NCI-H748 treated with DMSO at 0.1 percent for 48 hours (cell line): ENCODE measurements at places on chromosomes 7 and 10.

DNA sequence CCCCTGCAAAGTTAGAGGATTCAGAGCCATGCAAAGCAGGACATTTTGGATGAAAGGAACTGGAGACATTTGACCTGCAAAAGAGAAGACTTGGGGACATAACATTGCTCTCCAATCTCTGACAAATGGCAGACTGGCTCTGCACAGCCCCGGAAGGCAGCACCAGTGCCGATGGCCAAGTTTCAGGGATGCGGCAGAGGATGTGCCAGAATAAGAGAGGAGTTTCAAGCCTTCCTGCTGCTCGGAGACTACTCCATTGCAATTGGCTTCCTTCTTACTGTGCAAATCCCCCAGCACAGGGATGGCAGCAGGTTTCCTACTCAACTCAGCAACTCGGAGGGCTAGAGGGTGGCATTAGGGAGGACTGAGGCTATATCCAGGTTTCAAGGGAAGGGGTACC lies 268.8 kb upstream of the ZMIZ1 start:
- no peak for DNase-seq

DNA sequence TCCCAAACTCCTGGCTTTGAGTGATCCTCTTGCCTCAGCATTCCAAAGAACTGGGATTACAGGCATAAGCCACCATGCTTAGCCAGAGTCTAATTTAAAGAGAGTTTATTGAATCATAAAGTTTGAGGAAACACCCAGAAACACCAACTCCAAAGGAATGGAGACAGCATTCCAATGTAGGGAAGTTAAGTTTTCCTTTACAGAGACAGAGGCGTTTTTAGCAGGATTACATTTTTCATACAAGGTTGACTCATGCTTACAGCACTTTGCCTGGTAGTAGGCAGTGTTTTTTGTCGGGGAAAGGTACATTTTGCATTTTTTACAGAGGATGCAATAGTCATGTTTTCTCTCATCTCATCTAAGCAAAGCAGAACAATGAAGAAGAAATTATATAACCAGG lies 18.9 kb upstream of the OPN4 start:
- DNase-seq: no peak

DNA sequence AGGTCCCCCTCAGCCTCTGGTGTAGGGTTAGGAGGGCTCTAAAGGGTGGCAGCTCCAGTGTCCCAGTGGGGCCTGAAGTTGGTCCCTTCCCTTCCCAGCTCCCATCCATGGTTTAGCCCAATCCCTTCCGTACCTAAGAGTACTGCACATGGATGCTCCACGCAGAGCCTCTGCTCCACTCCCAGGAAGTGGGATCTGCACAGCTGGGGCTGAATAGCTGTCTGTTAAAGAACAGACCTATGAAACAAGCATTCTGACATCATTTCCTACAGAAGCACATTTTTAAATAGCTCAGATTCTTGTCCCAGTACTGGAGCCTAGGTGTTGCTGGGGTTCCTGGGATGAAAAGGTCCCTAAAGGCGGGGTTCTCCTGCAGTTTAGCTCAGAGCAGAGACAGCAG lies 135.9 kb downstream of the ZMYND11 start:
- DNase-seq: no peak

GRCh38 chr7:130959743-130960207 lies 225.8 kb upstream of the KLF14 start:
- DNase-seq: no peak

DNA sequence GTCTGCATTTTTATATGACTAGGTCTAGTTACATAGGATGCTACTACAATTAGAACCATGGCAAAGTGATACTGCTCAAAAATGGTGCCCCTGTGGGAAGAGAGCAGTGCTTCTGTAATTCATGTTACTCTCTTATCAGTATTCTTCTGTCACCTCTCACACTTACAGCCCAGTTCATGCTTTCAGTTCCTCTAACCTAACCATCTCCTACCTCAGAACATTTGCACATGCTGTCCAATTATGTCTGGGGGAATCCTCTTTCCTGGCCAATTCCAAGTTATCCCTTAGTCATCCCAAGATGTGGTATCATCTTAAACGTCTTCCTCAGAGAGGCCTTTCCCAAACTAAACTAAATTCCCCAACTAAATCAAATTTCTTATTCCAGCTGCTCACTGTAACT lies 190.2 kb downstream of the RELN start:
- no peak for DNase-seq

- no peak for DNase-seq
Measured at GRCh38 chr10:93106631-93107072, 33.0 kb downstream of the CYP26A1 start.

DNA sequence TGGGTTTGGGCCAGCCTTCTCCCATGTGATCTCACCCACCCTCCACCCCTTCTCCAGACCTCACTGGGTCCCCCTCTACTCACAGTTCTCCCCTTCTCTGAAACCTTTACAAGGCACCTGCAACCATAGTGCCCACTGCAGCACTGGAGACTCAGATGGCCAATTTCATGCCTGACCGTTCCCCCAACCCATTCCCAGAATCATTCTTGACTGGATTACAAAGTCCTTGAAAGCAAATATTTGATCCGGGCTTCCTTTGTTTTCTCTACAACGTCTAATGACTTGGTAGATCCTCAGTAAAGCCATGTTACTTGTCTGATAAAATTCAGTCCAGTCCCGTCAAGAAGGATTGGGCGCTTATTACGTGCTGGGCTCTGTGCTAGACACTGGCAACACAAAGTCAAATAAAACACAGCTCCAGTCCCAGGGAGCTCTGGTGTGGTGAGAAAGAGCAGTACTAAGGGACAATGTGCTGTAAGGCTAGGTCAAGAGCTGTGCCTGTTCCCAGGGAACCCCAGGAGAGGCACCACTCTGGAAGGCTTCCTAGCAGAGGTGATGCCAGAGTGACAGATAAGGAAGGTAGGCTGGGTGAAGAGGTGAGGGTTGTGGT lies 36.5 kb downstream of the SH3PXD2A start:
- DNase-seq: no peak

DNA sequence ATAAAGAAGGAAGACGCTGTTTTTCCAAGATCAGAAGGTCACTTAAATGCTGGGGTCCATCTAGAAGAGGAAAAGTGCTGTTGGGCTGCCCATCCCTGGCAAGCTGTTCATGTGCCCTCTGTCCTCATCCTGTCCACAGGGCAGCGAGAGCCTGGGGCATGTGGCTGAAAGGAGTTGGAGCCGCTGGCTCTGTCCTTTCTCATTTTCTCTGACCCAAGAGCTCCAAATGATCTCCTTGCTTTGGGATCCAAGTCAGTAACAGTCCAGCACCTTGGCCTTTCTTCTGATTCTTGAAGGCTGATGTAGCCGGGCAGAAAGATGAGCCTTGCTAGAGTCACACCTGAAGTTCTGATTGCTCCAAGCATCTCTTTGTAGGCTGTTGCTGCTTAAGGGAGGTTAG lies 44.4 kb downstream of the SPDYE5 start:
- DNase-seq: no peak

- no peak for DNase-seq
Measured at GRCh38 chr10:91610444-91610843, 22.4 kb downstream of the PPP1R3C start.

DNA sequence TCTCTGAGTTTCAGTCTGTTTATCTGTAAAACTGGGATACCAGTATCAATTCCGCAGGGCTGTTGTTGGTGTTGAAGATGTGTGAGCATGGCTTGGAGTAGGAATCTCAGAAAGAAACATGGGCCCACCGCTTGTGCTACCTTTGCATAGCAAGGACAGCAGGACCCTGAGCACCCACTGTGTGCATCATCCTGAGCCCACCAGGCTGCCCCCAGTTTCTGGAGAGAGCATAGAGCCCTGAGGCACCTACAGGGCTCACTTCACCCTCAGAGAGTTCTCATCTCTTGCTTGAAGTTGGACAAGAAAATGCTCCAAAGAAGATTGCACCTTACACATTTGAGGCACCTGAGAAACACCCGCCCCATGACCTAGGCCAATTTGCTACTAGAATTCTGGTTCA lies 12.9 kb downstream of the PRLHR start:
- DNase-seq: no peak

GRCh38 chr10:78813526-78813925 lies 255.2 kb upstream of the ZMIZ1 start:
- DNase-seq: no peak

GRCh38 chr10:10869592-10869991 lies 148.1 kb upstream of the CELF2 start:
- no peak for DNase-seq

DNA sequence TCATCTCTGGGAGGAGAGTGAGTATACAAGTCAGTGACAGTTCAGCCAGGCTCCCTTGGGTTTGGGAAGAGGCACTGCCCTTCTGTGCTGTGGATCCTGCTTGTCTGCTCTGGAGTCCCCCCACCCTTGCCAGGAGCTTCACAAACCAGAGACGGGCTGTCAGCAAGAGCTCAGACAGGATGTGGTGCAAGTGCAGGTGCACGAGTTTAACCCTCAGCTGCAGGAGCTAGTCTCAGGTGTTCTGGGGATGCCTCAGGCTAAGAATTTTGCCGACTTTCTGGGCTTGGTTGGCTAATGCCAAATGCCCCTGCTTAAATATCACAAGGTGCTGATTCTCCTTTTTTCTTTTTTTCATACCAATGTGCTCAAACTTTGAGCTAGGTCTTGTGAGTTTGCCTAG lies 22.3 kb downstream of the ZNF783 start:
- DNase-seq: no peak

DNA sequence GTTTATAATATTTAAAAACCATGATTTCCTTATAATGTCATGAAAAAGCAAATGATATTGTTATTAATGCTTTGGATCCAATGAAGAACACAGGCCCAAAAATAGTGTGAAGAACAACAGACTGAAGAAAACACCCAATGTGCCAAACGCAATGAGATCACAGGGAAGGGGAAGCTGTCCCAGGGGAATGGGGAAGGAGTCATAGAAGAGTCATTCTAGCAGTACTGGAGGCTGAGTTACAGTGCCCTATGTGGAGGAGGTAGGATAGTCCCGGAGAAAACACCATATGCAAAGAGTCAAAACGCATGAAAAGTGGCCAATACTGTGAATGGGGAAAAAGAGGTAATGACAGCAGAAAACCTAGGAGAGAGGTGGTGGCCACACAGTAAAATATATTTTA lies 50.9 kb downstream of the TPK1 start:
- no peak for DNase-seq

DNA sequence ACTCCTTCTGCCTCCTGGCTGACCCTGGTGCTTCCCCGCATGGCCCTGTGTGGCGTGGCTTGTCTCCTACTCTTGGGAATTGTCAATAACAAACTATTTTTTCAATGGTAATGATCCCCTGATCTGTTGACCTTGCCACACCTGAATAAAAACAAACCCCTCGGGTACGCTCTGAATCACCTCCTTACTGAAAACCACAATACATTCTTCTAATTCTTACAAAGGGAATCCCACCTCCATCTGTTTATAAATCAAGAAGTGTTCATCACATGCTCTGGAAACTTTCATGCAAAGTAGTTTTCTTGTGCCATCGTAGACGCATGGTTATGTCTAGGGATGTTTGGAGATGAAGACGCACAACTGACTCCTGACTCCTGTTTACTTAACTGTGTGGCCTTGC lies 245.8 kb downstream of the FRMD4A start:
- DNase-seq: no peak

DNA sequence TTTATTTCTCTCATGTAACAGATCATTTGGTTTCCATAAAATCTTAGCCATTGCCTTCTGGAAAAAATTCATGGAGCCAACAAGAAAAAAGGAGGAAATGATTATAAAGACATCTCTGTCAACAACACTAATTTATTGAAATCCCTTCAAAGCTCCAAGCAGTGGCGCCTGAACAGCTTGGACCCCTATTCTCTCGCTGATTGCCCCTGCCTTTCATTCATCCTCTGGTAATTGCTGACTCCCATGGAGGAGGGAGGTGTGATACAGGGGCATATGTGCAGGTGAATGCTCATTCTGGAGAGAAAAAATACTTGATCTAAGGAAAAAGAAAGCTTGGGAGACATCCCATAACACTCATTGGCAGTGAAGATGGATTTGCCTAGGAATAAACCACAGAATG lies 345.5 kb downstream of the FGFR2 start:
- no peak for DNase-seq

- no peak for DNase-seq
Measured at GRCh38 chr10:124534231-124534798, 72.7 kb downstream of the LHPP start.

GRCh38 chr10:126058507-126058906 lies 162.1 kb downstream of the FANK1 start:
- DNase-seq: no peak

DNA sequence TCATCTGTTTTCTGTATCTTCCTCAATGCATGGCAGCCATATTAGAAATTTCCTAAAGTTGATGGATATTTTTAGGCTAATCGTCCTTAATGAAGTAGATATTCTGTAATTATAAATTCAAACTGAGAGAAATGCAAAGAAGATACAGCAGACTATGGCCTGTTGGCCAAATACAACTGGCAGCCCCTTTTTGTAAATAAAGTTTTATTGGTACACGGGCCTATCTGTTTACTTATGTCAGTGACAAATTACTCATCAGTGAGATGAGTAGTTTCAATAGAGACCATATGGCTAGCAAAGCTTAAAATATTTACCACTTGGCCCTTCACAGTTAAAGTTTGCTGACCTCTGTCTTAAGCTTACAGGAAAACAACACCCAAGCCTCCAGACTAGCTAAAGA lies 112.3 kb downstream of the HTR7 start:
- no peak for DNase-seq

GRCh38 chr7:40437498-40437897 lies 302.7 kb downstream of the SUGCT start:
- DNase-seq: no peak

- no peak for DNase-seq
Measured at GRCh38 chr10:18822156-18822555, 162.9 kb downstream of the ARL5B start.

DNA sequence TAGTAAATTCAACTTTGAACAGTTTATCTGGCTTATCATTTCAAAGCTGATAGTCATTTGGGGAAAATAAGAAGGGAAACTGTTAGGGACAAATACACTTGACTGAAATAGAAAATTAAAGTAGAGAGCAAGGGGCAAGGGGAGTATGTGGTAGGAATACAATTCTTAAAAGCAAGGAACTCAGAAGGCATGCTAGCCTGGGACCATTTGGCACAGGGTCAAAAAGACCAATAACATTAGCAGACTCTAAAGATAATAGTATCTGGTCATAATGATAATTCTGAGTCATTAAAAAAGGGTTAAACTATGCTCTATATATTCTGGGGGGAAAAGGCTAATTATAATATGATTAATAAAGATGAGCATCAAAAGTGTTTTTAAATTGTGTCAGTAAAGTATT lies 112.2 kb downstream of the CNOT4 start:
- DNase-seq: no peak

DNA sequence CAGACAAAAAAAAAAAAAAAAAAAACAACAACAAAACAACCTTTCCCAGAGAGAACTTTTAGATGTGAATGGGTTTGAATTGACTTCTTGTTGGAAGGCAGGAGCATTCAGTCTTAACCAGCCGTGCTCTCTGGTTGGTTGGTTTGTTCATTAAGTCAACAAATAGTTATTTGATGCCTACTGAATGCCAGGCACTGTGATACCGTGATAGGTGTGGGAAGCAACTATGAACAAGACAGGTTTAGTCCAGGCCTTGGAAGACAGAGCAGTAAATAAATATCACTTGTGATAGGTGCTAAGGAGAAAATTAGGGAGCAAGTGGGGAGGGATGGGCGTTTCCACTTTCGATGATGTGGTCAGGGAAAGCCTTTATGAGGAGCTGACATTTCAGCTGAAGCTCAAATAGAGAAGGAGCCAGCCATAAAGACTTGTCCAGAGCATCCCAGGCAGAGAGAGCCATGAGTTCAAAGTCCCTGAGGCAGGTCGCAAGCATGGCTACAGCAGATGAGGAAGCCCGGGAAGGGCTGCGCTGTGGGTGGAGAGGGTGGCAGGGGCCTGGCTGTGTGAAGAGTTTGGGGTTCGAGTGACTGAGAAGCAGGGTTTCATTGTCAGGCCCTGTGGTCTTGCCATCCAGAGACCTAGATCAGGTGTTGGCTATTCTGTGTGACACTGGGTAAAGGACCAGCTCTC lies 8.0 kb downstream of the TSPAN15 start:
- no peak for DNase-seq
